NCI-H510A treated with DMSO at 0.1 percent for 48 hours (cell line): ENCODE measurements at places on chromosomes 12 and 14.

- DNase-seq: no peak
These were observed 46.0 kb upstream of the EML1 start for GRCh38 chr14:99747167-99747566.

GRCh38 chr14:58128416-58128815, 23.6 kb downstream of the ARMH4 start:
- DNase-seq: no peak

- DNase-seq: peak; percentile 62
These were observed 35.6 kb upstream of the GPR68 start for GRCh38 chr14:91280129-91280528.

- DNase-seq: no peak
These were observed 68.3 kb downstream of the KDM2B start for GRCh38 chr12:121512561-121512960.

DNA sequence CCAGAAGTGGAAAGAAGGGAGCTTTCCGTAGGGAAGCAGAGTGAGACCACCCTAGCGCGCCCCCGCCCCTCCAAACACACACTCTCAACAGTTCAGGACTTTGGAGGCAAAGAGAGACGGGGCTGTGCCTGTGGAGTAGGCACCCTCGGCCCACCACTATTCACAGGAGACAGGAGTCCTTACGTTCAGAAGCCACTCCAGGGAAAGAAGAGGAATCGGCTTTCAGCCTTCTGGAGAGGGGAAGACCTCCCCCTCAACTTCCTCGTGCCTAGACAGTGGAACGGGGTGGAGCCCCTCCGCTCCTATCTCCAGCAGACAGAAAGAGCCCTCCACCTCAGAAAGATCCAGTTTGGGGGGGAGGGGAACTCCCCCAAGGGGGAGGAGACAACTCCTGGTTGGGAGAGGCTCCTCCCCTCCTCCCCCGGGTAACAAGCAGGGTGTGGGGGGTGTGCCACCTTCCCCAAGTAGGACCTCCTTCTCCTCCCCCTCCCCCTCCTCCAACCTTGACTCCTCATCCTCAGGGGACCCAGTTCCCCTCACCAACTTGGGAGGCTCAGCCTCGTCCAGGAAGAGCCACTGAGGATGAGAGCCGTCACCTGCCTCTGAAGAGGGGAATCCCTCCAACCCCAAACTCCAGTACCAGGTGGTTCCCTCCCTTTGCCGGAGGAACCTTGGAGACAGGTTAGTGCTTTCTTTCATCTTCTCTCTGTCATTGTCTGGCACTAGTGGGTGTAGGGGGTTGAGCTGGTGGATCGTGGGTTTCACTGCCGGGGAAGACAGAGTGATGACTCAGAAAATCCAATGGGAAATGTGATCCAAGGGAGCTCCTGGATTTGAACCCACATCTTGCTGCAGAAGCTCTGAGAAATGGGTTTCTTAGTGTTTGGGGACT, 883 bp downstream of the FOXJ2 start:
- DNase-seq: no peak

DNA sequence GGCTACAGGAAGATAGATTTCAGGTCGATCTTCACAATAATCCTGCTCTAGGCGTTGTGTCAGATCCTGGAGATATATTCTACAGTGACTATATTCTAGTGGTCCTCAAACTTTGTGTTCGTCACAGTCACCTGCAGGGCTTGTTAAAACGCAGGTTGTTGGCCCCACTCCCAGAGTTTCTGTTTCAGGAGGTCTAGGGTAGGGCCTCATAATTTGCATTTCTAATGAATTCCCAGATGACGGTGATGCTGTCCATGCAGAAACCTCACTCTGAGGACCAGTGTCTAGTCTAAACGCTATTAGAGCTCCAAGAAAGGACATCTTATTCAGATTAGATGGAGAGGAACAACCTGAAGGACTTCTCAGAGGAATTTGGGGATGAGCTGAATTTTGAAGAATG, 13.2 kb upstream of the SLC6A13 start:
- no peak for DNase-seq

GRCh38 chr12:98725476-98726247, 80.6 kb downstream of the APAF1 start:
- peak; percentile 23 for DNase-seq

- DNase-seq: no peak
These were observed 171.2 kb upstream of the CDKN3 start for GRCh38 chr14:54225457-54226060.
